Foreskin fibroblast (primary cell): ENCODE measurements at places on chromosomes 16 and 17.

DNA sequence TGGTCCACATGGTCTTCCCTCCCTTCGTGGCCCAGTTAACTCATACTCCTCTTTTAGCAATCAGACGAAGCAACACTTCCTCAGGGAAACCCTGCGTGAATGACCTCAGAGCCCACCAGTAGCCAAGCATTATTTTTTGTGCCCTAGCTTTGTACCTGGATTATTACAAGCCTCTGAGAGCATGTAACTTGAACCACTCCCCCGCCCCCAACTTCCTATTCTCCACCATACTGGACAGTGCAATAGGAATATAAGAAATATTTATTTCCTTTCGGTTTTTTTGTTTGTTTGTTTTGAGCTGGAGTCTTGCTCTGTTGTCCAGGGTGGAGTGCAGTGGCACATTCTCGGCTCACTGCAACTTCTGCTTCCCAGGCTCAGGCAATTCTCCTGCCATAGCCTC lies 2.9 kb downstream of the CPPED1 start:
- no peak for DNase-seq

DNA sequence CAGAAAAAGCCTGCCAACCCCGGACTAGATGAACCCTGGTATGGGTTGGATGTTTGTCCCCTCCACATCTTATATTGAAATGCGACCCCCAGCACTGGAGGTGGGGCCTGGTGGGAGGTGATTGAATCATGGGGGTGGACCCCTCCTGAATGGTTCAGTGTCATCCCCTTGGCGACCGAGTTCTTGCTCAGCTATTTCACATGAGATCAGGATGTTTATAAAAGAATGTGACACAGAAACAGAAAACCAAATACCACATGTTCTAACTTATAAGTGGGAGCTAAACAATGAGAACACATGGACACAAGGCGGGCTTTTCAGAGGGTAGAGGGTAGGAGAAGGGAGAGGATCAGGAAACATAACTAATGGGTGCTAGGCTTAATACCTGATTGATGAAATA lies 576.0 kb upstream of the HSBP1 start:
- DNase-seq: peak; percentile 3

GRCh38 chr16:56520251-56520577 lies 390 bp upstream of the BBS2 start:
- no peak for DNase-seq

DNA sequence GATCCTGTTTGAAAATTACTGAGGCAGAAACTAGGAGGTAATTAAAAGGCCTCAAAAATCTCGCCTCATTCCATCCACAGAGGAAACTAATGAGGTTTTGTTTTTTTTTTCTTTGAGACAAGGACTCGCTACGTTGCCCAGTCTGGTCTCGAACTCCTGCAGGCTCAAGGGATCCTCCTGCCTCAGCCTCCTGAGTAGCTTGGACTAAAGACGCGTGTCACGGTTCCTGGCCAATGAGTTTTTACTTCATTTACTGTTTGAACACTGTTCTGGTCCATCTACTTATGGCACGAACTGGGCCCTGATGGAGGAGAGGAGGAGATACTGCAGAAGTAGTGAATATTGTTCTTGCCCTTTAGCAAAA lies 600 bp upstream of the BLTP2 start:
- DNase-seq: no peak

DNA sequence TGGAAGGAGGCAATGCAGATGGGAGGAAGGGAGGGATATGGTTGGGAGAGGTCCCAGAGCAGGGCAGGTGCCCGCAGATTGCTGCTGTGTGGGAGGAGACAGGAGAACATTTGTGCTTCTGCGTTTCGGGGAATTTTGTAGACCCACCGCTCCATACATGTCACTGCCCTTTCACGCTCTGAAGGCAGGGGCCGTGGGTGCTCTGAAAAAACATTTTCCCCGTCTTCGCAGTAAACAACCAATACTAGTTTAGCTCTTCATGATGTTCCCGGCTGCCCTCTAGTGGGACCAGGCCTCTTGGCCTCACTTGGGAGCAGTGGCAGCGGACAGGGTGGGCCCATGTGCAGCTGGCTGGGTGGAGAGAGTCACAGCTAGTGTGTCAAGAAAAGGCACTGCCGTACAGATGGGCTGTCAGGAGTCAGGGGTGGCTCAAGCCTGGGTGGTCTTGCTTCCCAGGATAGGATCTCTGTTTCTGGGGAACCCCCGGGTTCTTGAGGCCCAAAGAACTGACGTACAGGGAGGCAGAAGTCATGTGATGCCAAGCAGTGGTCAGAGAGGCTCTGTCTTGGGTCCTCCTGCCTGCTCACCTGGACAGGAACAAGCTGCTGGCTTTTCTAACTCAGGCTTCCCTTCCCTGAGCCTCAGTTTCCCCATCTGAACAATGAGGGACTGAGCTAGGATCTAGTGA lies 46.5 kb upstream of the CPNE2 start:
- DNase-seq: peak; percentile 86

DNA sequence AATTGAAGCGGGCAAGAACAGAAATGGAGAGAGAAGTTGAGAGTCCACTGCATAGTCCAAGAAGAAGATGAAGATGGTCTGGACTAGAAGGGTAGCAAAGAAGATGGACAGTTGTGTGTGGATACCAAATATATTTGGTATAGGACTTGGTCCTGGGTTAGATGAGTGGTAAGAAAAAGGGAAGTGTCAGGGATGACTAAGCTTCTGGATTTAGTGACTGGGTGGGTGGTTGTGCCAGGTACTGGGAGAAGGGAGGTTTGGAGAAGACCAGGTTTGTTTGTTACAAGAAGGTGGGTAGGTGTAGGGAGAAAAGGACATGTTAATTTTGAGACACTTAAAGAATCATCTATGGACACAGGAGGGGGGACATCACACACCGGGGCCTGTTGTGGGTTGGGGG lies 5.4 kb downstream of the VMP1 start:
- DNase-seq: no peak

DNA sequence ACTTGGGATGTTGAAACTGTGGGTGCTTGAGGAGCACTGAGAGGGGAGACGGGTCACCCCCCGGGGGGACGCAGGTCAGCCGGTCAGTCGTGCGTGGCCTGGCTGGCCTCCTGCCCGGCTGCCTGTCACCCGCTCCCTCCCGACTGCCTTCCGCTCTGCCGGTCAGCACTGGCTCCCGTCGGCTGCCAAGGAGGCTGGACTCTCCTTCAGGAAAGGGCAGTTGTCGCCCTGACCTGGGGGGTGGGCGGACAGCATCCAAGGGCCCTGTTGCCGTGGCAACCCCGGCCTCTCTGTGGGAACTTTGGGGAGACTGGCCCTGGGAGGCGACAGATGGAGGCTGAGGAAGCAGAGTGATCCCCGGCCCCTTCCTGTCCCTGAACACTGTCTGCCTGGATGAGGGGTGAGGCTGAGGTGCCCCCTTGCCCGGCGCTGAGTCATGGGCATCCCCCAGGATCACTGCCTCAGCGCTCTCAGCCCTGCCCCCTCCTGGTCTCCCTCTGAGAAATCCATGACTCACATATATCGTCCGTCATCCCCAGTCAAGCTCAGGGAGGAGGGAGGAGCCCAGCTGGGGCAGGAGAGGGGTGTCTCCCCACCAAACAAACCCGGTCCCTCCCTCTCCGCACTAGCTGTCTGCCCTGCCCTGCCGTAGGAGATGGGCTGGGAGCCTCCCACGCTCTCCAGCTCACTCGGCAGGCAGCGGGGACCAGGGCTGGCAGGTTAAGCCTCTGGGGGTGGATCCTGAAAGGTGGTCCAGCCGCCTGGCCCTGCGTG lies at the start of gene ADGRG1:
TSS of gene ADGRG1 (plus strand) at position 623 of the 774 bp plus-strand sequence. CDS start 21,658 bp downstream, outside the sequence.
- peak; percentile 97 for DNase-seq

DNA sequence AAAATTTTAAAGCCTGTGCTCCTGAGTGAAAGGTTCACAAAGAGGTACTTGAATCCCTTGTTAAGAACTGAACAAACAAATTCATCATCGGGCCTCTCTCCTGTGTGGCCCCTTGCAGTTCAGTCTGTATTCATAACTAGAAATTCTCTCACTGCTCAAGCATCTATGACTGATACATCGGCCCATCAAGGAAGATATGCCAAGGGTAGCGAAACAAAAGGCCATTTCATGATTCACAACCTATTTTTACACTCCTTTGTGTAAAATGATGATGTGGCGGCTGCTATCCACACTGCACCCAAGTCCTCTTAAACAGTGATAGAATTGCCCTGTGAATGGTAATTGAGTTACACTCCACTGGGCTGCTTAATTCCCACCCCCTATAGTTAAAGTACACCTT lies 204.6 kb downstream of the STX8 start:
- DNase-seq: peak; percentile 32

GRCh38 chr16:52470585-52470984 lies 76.4 kb downstream of the TOX3 start:
- no peak for DNase-seq

DNA sequence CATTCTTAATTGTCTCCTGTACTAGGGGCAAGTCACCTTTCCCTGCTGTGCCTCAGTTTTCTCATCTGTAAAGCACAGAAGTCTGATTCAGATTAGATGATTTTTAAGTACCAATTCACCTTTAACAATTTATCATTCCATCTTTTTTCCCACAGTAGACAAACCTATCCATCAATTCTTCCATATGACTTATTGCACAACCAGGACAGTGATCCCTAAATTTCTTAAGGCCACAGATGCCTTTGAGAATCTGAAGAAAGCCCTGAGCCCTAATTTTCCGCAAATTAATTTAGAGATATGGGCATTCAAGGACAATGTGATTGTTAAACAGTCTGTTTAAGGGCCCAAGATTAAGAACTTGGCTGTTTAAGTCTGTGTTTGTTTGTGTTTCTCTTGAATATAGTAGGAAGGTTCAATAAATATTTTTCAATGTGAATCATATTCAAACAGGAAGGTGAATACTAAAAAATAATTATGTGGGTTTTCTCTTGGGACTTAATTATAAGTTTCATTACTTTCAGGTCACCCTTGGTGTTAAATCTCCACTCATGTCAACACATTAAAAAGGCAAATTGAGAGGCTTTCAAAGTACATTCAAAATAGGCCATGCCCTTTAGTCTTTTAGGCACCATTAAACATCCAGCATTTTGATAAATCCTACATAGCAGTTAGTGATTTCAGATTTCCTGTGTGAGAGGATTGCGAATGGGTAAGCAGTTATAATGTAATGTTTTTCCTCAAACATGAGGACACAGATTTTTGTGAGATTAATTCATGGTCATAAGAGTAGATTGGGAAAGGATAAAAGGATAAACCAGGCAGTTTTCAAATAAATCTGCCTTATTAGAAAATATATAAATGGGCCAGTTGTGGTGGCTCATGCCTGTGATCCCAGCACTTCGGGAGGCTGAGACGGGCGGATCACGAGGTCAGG lies 34.9 kb upstream of the MMD start:
- DNase-seq: peak; percentile 63

GRCh38 chr16:67663151-67663876 lies 2.6 kb downstream of the PARD6A start:
- DNase-seq: peak; percentile 51

DNA sequence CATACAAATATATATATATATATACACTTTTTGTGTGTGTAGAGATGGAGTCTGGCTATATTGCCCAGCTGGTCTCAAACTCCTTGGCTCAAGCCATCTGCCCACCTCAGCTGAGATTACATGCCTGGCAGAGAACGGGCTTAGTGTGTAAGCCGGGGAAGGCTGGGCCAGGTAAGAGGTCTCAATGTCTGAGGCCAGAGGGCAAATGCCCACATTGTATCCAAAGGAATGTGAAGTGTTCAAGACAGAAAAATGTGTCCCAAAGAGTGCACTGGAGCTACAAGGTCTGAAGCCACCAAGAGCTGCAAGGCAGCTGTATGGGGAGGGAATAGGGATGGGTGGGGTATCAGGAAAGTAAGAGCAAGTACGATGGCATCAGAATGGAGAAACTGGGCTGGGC lies 8.8 kb downstream of the CD2BP2 start:
- no peak for DNase-seq

DNA sequence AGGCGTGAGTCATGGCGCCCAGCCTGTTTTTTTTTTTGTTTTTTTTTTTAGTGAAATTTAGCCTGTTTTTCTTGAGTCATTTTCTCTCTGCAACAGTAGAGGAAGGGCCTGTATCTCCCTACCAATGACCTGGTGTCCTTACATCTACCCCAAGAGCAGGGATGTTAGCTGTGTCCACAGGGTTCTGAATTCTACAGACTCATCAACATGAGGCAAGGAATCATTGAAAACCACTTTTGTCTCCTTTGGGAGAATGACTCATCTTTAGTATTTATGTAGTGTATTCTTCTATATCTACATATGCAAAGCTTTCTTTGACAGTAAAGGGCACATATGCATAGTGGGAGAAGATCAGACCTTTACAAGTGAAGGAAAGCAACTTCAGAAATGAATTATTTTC lies 105.3 kb downstream of the SPECC1 start:
- DNase-seq: peak; percentile 19

DNA sequence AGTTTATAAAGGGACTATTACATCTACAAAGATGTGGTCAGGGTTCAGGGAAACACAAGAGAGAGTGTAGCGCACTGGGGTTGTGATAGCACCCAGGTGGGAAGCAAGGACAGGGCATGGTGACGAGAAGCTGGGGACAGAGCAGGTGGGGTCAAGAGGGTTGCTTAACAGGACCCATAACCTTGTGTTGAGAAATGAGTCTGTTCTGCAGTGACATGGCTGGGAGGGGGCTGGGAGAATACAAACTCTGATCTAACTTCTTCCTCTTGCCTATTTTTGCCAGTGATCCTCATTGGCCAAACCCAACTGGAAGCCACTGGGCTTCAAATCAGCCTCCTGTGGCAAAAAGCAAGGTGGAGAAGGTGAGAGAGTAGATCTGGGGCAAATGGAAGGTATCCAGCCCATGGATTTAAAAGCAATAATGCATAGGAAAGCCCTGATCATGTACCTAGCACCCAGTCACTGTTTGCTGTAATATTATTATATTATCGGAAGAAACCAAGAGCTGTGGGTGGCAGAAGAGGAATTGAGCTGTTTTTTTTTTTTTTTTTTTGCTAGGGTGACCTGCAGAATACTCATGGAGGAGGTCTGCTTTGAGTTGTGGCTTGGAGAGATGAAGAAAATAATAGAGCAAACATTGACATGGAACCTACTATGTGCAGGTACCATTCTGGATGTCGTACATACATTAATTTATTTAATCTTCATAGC lies 76.9 kb upstream of the ZFHX3 start:
- no peak for DNase-seq

- DNase-seq: no peak
Observed at GRCh38 chr16:61435346-61435745, 600.9 kb downstream of the CDH8 start.

GRCh38 chr17:334974-335481 lies 17.6 kb downstream of the RPH3AL start:
- DNase-seq: no peak

DNA sequence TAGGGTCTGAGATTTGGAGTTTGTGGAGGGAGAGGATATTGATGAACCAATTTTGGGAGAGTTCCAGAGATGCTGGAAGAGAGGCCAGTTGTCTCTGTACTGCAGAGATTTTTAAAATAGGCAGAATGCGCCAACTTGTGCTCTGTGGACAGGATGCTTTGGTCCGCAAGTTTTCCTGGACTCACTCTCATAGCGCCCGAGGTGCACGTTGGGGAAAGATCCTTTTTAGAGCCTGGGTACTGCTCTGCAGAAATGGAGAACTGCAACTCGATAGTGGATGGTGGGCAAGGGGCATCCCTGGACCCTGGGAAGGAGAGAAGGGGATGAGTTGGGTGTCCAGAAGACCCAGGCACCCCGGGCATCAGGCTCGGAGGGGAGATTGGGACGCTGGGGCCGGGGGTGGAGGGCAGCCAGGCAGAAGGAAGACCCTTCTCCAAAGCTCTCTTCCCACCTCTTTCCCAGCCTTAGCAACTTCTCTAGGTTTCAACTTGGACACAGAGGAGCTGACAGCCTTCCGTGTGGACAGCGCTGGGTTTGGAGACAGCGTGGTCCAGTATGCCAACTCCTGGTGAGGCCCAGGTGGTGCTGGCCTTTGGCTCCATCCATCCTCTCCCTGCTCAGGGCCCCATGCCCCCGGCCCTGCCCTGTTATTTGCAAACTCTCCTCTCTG lies 590 bp downstream of the ITGAX start:
- no peak for DNase-seq

- DNase-seq: no peak
Observed at GRCh38 chr16:9479008-9479407, 387.6 kb downstream of the HAPSTR1 start.
